ENCODE measurements at places on chromosomes 1 and 21.
A peak's percentile ranks its signal among the peaks of the same experiment; 100 is the strongest.

GRCh38 chr1:56495538-56495937, 83.8 kb downstream of the PLPP3 start:
- H3K36me3 ChIP-seq = peaks cover 18% of the 10 kb centered on the region
- no peak overlapping the region for H3K27ac ChIP-seq
- no peak overlapping the region for H3K4me3 ChIP-seq
- no peaks in the 10 kb centered on the region for H3K27me3 ChIP-seq

GRCh38 chr1:109207467-109208103, 6.1 kb upstream of the SARS1 start:
- DNase-seq = no peak
- peaks cover 5% of the 10 kb centered on the region for H3K4me1 ChIP-seq
- H3K27ac ChIP-seq = no peak overlapping the region
- no peak overlapping the region for H3K4me3 ChIP-seq
- H3K27me3 ChIP-seq = no peaks in the 10 kb centered on the region

- H3K4me1 ChIP-seq = peaks cover 6% of the 10 kb centered on the region
- DNase-seq = no peak
- no peak overlapping the region for H3K27ac ChIP-seq
- H3K36me3 ChIP-seq = no peaks in the 10 kb centered on the region
Measured at GRCh38 chr1:33168556-33169289, 13.1 kb downstream of the TRIM62 start.

GRCh38 chr1:223682502-223682901, 17.0 kb upstream of the CAPN8 start:
- H3K4me3 ChIP-seq = no peak overlapping the region
- H3K27me3 ChIP-seq = no peaks in the 10 kb centered on the region
- DNase-seq = no peak
- H3K4me1 ChIP-seq = no peaks in the 10 kb centered on the region
- no peaks in the 10 kb centered on the region for H3K36me3 ChIP-seq

DNA sequence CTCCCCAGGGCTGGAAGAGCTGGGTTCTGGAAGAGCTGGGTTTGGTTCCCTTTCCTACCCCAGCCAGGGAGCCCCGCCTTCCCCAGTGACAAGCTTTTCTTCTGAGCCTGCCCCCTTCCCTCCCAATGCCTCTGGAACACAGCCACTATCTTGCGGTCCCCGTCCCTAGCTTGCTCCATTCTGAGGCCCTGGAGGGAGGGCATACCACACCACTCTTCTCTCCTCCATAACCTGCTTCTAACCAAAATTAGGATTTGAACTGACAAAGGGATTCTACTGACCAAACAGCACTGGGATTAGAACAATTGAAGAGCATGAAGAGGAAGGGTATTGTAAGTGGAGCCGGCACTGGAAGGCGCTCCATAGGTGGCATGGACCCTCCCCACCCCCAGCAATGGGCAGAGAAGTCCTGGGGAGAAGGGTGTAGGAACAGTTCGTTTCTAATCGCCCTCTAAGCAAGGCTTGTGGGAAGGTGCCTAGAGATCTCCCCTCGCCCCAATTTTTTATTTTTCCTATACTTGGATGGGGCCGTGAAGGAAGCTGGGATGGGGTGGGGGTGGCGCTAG, 690 bp downstream of the C1orf216 start:
- H3K27me3 ChIP-seq = no peaks in the 10 kb centered on the region
- H3K36me3 ChIP-seq = peaks cover 2% of the 10 kb centered on the region
- H3K4me1 ChIP-seq = peaks cover 22% of the 10 kb centered on the region
- no peak for DNase-seq
- H3K4me3 ChIP-seq = peak overlapping the region; percentile 88
- peak overlapping the region; percentile 77 for H3K27ac ChIP-seq

- no peak for DNase-seq
- no peak overlapping the region for H3K4me3 ChIP-seq
- no peaks in the 10 kb centered on the region for H3K4me1 ChIP-seq
- H3K36me3 ChIP-seq = peaks cover 46% of the 10 kb centered on the region
- H3K27ac ChIP-seq = no peak overlapping the region
Measured at GRCh38 chr1:226360106-226360746, 47.7 kb downstream of the PARP1 start.

DNA sequence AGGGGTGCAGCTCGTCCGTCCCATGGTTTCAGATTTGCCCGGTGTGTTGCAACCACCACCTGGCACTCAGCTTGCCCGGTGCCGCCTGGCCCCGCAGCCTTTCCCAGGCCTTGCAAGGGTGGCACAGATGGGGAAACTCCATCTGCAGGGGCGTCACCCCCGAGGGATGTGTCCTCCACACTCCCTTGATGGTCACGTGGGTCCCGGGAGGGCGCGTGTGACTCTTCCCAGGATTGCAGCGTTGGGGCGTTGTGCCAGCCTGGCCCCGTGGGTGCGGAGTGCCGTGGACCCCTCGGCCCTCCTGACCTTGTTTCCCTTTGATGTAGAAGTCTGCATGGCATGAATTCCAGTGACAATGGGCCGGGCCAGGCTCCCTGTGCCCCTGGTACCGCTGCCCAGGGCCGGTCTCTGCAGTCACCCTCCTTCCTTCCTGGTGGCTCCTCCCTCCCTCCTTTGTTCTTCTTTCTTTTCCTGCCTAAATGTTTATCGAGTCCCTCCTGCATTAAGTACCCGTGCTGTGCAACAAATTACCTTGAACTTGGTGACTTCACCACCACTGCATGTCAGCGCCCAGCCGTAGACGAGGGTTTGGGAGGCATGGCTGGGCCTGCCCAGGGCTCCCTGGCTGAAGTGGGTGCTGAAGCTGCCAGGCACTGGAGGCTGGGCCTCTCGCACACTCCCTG, 22.9 kb downstream of the RRP1 start:
- H3K27ac ChIP-seq = no peak overlapping the region
- no peak for DNase-seq
- H3K4me3 ChIP-seq = peak overlapping the region; percentile 60
- no peaks in the 10 kb centered on the region for H3K27me3 ChIP-seq
- no peaks in the 10 kb centered on the region for H3K36me3 ChIP-seq
- H3K4me1 ChIP-seq = peaks cover 20% of the 10 kb centered on the region

- H3K4me1 ChIP-seq = no peaks in the 10 kb centered on the region
- no peaks in the 10 kb centered on the region for H3K36me3 ChIP-seq
- DNase-seq = no peak
- H3K4me3 ChIP-seq = no peak overlapping the region
Measured at GRCh38 chr1:187275346-187275745, 446.6 kb downstream of the PLA2G4A start.

- peaks cover 75% of the 10 kb centered on the region for H3K4me1 ChIP-seq
- no peaks in the 10 kb centered on the region for H3K27me3 ChIP-seq
- H3K27ac ChIP-seq = peak overlapping the region; percentile 93
- no peaks in the 10 kb centered on the region for H3K36me3 ChIP-seq
- no peak for DNase-seq
Measured at GRCh38 chr1:201535046-201535918, 3.6 kb upstream of the NAV1 start.

GRCh38 chr1:110594456-110595352, 11.5 kb downstream of the KCNA2 start:
- H3K27ac ChIP-seq = no peak overlapping the region
- no peaks in the 10 kb centered on the region for H3K27me3 ChIP-seq
- no peak for DNase-seq
- no peaks in the 10 kb centered on the region for H3K4me1 ChIP-seq

GRCh38 chr1:154720328-154721297, 112.6 kb upstream of the ADAR start:
- no peaks in the 10 kb centered on the region for H3K36me3 ChIP-seq
- DNase-seq = no peak
- no peaks in the 10 kb centered on the region for H3K27me3 ChIP-seq
- H3K27ac ChIP-seq = no peak overlapping the region

GRCh38 chr1:244815600-244816099, 19.8 kb upstream of the COX20 start:
- no peaks in the 10 kb centered on the region for H3K36me3 ChIP-seq
- no peaks in the 10 kb centered on the region for H3K27me3 ChIP-seq
- H3K27ac ChIP-seq = no peak overlapping the region
- H3K4me1 ChIP-seq = no peaks in the 10 kb centered on the region
- peak overlapping the region; percentile 59 for H3K4me3 ChIP-seq

DNA sequence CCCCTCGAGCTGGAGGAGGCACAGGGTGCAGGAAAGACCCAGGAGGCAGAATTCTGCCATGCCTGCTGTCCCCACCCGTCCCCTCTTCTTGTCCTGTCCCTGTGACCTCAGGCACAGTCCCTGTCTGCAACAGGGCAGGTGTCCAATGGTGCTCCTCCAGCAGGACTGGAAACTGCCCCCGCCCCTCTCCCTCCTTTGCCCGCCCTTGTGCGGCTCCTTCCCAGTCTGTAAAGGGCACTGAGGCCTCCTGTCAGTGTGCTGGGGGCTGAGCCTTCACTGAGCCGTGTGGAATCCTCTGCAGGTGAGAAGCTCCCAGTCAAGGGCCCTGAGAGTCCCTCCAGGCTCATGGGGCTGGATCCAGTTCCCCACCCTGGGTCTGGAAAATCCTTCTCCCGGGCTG, 28.9 kb downstream of the PRDM16 start:
- H3K27me3 ChIP-seq = no peaks in the 10 kb centered on the region
- H3K36me3 ChIP-seq = no peaks in the 10 kb centered on the region
- H3K27ac ChIP-seq = no peak overlapping the region
- no peak overlapping the region for H3K4me3 ChIP-seq

DNA sequence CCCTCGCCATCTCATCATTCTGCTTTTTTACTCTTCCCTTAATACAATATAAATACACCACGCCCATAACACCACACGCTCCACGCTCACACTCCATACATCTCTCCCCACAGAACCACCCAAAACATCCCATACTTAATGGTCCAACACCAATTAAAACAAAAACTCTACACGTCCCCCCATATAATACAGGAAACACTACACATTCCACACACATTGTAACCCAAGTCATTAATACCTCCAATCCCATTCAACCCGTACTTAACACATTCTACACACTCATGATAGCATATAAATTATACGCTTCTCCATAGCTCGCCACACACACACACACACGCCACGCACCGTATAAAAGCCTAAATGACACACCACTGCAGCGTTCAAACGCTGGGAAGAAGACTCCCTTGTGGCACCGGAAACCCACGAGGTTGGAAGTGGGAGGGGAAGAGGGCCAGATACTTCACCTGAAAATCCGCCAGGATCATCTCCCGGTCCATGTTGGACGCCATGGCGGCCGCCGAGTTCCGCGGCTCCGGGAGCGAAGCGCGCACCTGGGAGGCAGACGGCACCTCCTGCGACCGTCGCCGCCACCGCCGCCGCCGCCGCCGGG, 659 bp downstream of the FAF1 start:
- H3K36me3 ChIP-seq = no peaks in the 10 kb centered on the region
- DNase-seq = no peak
- H3K4me1 ChIP-seq = peaks cover 3% of the 10 kb centered on the region
- H3K27me3 ChIP-seq = no peaks in the 10 kb centered on the region
- peak overlapping the region; percentile 73 for H3K4me3 ChIP-seq
- H3K27ac ChIP-seq = peak overlapping the region; percentile 65

GRCh38 chr1:201426479-201427310, 5.2 kb upstream of the TNNI1 start:
- no peak overlapping the region for H3K27ac ChIP-seq
- no peak overlapping the region for H3K4me3 ChIP-seq

- no peak overlapping the region for H3K27ac ChIP-seq
- no peak for DNase-seq
- no peaks in the 10 kb centered on the region for H3K36me3 ChIP-seq
Measured at GRCh38 chr1:211738096-211738690, 62.8 kb upstream of the NEK2 start.

DNA sequence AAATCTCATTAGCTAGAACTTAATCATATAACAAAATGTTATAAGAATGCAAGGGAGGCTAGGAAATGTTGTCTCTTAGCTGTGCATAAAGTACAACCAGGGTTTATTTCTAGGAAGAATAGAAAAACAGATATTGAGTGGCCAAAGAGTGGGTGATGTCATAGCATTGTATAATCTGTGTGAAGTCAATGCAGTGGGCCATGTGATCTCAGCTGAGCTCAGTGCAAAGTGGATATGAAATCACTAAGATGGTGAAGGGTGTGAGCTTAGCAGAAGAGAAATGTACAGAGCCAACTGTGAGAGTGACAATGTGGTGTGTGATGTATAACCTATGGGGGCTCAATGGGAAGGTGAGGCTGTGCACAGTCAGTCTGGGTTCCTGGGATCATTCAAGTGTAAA, 29.7 kb upstream of the DUSP23 start:
- DNase-seq = no peak
- H3K27me3 ChIP-seq = no peaks in the 10 kb centered on the region
- H3K4me1 ChIP-seq = no peaks in the 10 kb centered on the region
- no peak overlapping the region for H3K4me3 ChIP-seq

GRCh38 chr1:21607549-21608529, 61.3 kb downstream of the RAP1GAP start:
- no peak overlapping the region for H3K27ac ChIP-seq
- no peak overlapping the region for H3K4me3 ChIP-seq
- no peaks in the 10 kb centered on the region for H3K36me3 ChIP-seq
- H3K27me3 ChIP-seq = no peaks in the 10 kb centered on the region
- H3K4me1 ChIP-seq = no peaks in the 10 kb centered on the region
- DNase-seq = peak; percentile 17

DNA sequence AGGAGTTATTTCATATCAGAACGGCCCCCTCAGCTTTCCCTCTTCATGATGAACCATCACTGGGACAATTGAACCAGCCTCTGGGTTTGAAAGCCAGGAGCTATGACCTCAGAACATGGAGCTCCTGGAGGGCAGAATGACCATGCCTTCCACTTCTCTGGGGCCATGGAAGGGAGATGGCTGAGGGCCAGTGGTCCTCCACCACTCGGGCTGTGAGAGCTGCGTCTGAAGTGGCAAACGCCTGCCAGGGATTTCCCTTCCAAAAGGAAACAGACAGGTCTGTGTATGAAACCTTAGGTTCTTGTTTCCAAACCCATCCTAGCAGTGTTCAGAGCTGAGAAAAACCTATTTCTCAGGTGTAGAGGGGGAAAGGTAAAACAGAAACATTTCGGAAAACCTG, 22.5 kb downstream of the PKP1 start:
- H3K27me3 ChIP-seq = no peaks in the 10 kb centered on the region
- H3K27ac ChIP-seq = no peak overlapping the region
- H3K36me3 ChIP-seq = no peaks in the 10 kb centered on the region
- H3K4me1 ChIP-seq = no peaks in the 10 kb centered on the region
- no peak overlapping the region for H3K4me3 ChIP-seq

GRCh38 chr1:1348420-1349255, 580 bp downstream of the DVL1 start:
- H3K4me1 ChIP-seq = peaks cover 69% of the 10 kb centered on the region
- peaks cover 3% of the 10 kb centered on the region for H3K36me3 ChIP-seq
- no peaks in the 10 kb centered on the region for H3K27me3 ChIP-seq
- DNase-seq = no peak
- H3K4me3 ChIP-seq = peak overlapping the region; percentile 79

GRCh38 chr21:42829417-42829816, 49.9 kb downstream of the WDR4 start:
- H3K27ac ChIP-seq = no peak overlapping the region
- H3K4me1 ChIP-seq = no peaks in the 10 kb centered on the region
- no peaks in the 10 kb centered on the region for H3K36me3 ChIP-seq
- peaks cover 3% of the 10 kb centered on the region for H3K27me3 ChIP-seq
- DNase-seq = no peak

Measured in thoracic aorta (tissue), 2 donors.